ENCODE measurements at places on chromosomes 6 and 20. TPM values are rescaled to one million over a fixed set of nuclear protein-coding genes. Genes with fewer than 3 reads are reported as not detected.

Gene ZNF318
- total RNA-seq: 4.0 TPM

Gene PSORS1C2
- total RNA-seq: not detected

Gene TGM3
- not detected for total RNA-seq

Gene ABCC10
- 15.7 TPM for total RNA-seq

Gene EYS
- 0.13 TPM for total RNA-seq

Gene IRF4
- total RNA-seq: under 0.01 TPM

Gene TRIM15
- total RNA-seq: not detected

Gene CPNE1
- total RNA-seq: 145 TPM

Gene RIPOR2
- 0.13 TPM for total RNA-seq

Gene TMC2
- total RNA-seq: not detected

Gene GPANK1
- total RNA-seq: 11.5 TPM

Gene ADGRF4
- total RNA-seq: not detected

Gene NRN1
- total RNA-seq: 28.1 TPM

Gene VGLL2
- not detected for total RNA-seq

Gene SLC29A1
- total RNA-seq: 37.0 TPM

Gene POM121L2
- total RNA-seq: not detected

Gene HTR1B
- total RNA-seq: 2.1 TPM

Gene ADTRP
- 0.38 TPM for total RNA-seq

Gene PRDM1
- 1.5 TPM for total RNA-seq

Gene CLPSL1
- total RNA-seq: not detected

Gene LCA5
- total RNA-seq: 2.2 TPM

Gene TUBB2B
- 4.6 TPM for total RNA-seq

Gene SLC35D3
- total RNA-seq: not detected

Gene SAPCD1
- 2.0 TPM for total RNA-seq

Gene TRIM10
- not detected for total RNA-seq

Gene ZSCAN31
- 12.1 TPM for total RNA-seq

Gene PHACTR1
- total RNA-seq: 1.0 TPM

Gene ALDH8A1
- 0.25 TPM for total RNA-seq

Gene LRRC1
- total RNA-seq: 59.9 TPM

Gene SCRT2
- total RNA-seq: not detected

Gene CTAGE9
- not detected for total RNA-seq

Gene BTBD9
- total RNA-seq: 6.7 TPM

Measured in dermis microvascular lymphatic vessel endothelial cell (primary cell).